CD8-positive, alpha-beta memory T cell (primary cell): ENCODE measurements at places on chromosomes 7 and 10.

GRCh38 chr7:90078921-90079320, 75.3 kb upstream of the STEAP1 start:
- DNase-seq, result no peak

DNA sequence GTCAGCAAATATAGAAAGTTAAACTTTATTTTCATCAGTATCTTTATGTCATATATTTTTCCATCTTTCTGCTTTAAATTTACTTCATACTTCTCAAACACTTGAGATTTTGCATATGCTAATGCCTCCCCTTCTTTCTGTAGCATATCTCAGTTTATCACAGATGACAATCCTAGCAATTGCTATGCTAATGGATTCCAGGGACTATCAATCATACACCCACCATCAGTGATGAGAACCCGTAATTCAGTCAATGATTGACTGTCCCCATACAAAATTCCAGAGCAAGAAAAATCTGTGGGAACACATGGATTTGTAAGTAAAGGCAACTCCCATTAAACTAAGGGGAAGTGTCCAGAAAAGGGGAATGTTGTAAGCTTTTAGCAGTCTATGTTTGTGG, 432.4 kb upstream of the SEMA3D start:
- no peak for DNase-seq

DNA sequence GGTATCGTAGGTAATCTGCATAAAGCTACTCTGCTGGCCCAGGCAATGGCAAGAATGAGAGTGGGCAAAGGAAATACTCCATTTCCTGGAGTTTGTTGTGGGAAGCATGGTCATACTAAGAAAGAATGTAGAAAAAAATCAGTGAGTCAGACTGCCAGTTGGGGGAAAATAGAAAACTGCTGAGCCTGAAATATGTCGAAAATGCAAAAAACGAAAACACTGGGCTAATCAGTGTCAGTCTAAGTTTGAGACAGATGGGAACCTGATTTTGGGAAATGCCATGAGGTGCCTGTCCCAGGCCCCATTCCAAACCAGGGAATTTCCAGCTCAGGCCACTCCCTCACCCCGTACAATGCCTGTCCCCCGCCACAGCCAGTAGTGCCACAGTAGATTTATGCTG, 150.0 kb downstream of the ZNF33B start:
- no peak for DNase-seq

DNA sequence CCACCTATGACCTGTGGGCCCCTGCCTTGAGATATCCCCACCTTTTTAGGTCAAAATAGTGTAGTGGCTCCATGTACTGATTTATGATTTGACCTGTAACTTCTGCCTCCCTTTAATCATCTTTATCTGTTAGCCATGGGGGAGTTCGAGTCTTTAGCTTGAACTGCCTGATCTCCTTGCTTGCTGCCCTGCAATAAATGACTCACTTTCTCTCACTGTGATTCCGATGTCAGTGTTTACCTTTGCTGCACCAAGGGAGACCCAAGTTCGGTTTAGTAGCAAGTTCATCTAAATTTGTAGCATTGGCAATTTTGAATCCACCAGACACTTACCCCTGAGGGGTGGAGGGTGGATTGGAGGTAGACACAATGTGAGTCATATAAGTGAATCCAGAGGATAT, 814.6 kb upstream of the AUTS2 start:
- DNase-seq, result no peak

DNA sequence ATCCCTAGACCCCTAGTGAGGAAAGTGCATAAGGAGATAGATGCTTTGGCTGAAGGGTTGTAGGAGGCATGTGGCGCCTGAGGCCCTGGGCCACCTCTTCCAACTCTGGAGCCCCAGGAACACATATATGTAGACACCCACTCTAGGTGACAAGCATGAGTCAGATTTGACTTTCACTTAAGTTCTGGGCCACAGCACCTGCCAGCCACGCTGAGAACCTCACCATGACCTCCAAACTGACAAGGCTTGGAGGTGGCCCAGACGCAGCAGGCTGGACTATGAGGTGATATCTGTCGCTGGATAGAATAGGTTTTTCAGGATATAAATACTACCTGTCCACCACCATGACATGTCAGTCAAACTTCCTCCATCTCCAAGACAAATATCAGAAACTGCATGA, 894.0 kb upstream of the ZNF722 start:
- DNase-seq, result no peak
